NK-92 treated with Interleukin-12 subunit alpha and Interleukin-12 subunit beta, amount 100 ng/mL, for 24 hours (cell line): ENCODE measurements at places on chromosomes 1 and 21.

DNA sequence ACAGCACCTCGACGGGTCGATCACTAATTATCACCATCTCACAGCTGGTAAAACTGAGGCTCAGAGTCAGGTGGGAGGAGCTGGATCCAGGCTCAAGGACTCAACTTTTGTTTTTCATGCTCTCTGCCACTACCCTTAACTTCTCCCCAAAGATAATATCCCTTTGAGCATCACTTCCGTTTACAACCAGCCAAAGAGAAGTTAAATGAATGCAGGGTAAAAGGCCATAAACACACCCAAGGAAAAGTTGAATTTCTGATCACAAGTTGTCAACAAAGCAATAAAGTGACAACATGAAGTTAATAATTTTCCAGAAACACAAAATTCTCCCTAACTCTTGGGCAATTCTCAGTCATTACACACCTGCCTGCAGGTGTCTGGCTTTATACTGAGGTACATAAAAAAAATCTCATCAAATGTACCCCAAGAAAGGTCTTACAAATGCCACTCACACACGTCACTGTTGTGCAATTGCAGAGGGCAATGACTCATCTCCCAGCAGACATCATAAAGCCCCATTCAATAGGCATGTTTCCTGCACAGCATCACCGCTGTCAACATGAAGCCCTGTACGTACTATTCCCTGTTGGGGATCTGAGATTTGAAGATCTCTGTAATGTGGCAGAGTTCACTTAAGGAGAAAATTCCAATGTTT is 3.4 kb downstream of the OR2T11 start:
- peak; percentile 7 for DNase-seq

- DNase-seq = no peak
Observed at GRCh38 chr21:7947422-7947821, 2574.0 kb upstream of the TPTE start.

GRCh38 chr1:23742670-23743286 is 493 bp upstream of the ELOA start:
- DNase-seq = no peak

DNA sequence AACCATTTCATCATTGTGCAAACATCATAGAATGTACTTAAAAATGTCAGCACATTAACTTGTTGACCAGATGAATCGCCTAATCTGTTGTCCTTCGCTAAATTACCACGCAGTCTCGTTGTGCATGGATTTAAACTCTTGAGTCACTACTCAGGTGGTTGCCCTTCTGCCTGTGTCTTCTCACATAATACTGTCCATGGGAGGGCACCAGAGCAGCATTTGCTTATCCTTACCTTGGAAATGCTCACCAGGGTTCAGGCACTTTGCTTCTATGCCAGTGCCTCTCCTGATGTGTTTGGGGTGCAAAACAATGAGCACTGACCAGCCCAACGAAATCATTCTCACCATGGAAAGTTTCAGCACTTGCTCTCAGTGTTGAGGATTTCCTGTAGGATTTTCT is 559.9 kb downstream of the RWDD3 start:
- no peak for DNase-seq

DNA sequence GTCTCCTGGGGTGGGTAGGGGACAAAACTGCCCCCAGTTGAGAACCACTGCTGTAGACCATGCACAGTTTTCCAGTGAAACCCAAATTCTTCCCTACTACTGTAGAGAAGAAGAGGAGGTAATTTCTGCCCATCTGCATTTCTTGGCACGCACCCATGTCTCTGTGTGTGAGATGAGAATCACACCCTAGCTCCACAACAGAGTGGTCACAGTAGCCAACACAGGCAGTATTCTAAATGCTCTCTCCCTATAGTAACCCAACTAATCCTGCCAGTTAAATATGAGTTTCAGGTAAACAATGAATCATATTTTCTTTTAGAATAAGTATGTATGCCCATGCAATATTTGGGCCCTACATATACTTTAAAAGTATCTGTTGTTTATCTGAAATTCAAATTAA is 1.2 kb upstream of the CAPN2 start:
- DNase-seq = no peak

DNA sequence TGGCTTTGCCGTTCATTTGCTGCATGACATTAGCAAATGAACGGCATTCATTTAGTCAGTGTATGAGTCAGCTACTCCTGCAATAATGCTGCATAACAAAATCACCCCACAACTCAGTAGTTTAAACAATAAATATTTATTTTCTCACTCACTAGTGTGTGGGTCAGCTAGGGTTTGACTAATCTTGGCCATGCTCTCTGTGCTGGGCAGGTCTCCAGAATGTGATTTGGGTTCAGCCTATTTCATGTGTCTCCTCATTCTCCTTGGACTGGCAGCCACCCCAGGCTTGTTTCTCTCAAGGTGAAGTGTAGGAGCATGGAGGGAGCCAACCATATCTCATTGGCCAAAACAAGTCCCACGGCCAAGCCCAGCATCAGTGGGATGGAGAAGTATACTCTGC is 104.3 kb downstream of the LACTBL1 start:
- DNase-seq = no peak

- DNase-seq = no peak
Observed at GRCh38 chr1:70768216-70768615, 279.4 kb downstream of the PTGER3 start.

- DNase-seq = no peak
Observed at GRCh38 chr1:23102289-23102688, 66.4 kb downstream of the LUZP1 start.

GRCh38 chr1:10687251-10687651 is 109.2 kb downstream of the CASZ1 start:
- DNase-seq = no peak

DNA sequence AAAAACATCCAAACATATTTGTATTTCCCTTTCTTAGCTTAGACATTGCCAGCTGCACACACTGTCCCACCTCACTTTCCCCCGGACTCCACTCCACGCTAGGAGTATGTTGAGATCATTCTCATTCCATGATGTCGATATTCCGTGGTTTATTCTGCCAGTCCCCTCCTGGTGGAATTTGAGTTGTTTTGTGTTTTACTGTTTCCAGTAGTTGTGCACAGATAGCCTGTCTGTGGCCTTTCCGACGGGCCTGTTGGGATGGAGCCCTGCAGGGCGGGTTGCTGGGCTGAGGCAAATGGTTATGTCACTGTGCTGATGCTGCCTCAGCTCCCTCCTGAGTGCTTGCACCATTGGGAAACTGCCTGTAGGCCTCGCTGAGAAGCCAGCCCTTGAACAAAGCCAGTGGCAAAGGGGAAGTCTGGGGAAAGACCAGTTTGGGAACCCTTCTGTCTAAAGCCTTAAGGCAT is 12.8 kb downstream of the TRAPPC10 start:
- no peak for DNase-seq

- DNase-seq = no peak
Observed at GRCh38 chr1:230067419-230067870, 407 bp downstream of the GALNT2 start.
